ENCODE measurements at places on chromosomes 7 and 10.

- H3K4me3 ChIP-seq, result no peak overlapping the region
- H3K4me1 ChIP-seq, result no peaks in the 10 kb centered on the region
- no peak overlapping the region for H3K27ac ChIP-seq
- no peak for DNase-seq
- H3K36me3 ChIP-seq, result no peaks in the 10 kb centered on the region
These were observed 287.6 kb downstream of the TWIST1 start for GRCh38 chr7:18829858-18830285.

DNA sequence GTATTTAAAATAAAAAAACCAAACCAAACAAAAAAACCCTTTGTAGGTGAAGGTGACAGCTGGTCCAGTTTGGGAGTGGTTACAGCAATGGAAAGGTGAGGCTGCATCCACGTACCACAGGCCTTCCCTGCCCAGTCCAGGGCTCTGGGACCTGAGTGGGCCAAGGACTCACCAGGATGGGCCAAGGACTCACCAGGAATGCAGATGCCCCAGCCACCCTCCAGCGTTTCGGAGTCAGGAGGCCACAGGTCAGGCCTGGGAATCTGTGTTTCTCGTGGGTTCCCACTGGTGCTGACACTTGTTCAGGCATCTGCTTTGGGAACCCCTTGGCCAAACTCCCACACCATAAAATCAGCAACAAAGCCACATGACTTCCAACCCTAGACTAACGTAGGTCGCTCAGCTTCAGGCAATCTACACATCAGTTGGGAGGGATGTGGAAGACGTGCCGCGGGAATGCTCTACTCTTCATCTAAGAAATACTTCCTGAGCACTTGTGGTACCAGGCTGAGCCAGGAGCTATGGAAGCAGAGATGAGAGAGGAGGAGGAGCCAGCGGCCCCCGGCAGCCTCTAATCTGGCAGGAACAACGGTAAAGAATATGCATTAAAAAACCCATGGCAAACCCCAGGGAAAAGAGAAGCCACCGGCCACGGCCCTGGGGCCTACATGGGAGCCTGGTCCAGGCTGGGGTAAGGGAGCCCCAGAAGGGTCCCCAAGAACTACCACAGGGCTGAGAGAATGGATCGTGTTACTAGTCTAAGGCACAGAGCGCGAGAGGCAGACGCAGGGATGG lies 473.4 kb downstream of the PTPRN2 start:
- H3K27me3 ChIP-seq, result no peaks in the 10 kb centered on the region
- no peak for DNase-seq
- no peaks in the 10 kb centered on the region for H3K36me3 ChIP-seq
- H3K4me1 ChIP-seq, result no peaks in the 10 kb centered on the region
- no peak overlapping the region for H3K27ac ChIP-seq

GRCh38 chr7:36198854-36199266 lies 45.8 kb downstream of the EEPD1 start:
- H3K4me3 ChIP-seq, result no peak overlapping the region
- H3K27ac ChIP-seq, result no peak overlapping the region

DNA sequence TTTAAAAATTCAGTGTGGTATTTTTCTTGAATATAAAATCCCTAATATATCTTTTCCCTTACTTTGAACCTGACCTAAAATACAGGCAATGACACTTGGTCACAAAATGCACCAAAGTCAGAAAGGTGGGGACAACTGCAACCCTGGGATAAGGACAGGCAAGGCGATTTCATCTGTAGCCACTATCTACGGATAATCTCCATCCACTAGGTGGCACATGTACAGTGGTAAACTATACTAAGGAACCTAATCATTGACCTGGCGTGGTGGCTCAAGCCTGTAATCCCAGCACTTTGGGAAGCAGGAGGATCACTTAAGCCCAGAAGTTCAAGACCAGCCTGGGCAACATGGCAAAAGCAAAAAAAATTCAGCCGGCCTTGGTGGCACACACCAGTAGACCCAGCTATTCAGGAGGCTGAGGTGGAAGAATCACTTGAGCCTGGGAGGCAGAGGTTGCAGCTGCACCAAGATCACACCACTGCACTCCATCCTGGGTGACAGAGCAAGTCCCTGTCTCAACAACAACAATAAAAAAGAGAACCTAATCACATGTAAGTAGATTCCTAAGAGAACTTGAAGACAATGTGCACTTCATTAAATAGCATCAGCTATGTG lies 98.9 kb downstream of the KMT2C start:
- peak overlapping the region; percentile 55 for H3K27ac ChIP-seq
- H3K4me3 ChIP-seq, result peak overlapping the region; percentile 27
- peak; percentile 13 for DNase-seq
- H3K4me1 ChIP-seq, result peaks cover 19% of the 10 kb centered on the region
- no peaks in the 10 kb centered on the region for H3K36me3 ChIP-seq
- no peaks in the 10 kb centered on the region for H3K27me3 ChIP-seq

DNA sequence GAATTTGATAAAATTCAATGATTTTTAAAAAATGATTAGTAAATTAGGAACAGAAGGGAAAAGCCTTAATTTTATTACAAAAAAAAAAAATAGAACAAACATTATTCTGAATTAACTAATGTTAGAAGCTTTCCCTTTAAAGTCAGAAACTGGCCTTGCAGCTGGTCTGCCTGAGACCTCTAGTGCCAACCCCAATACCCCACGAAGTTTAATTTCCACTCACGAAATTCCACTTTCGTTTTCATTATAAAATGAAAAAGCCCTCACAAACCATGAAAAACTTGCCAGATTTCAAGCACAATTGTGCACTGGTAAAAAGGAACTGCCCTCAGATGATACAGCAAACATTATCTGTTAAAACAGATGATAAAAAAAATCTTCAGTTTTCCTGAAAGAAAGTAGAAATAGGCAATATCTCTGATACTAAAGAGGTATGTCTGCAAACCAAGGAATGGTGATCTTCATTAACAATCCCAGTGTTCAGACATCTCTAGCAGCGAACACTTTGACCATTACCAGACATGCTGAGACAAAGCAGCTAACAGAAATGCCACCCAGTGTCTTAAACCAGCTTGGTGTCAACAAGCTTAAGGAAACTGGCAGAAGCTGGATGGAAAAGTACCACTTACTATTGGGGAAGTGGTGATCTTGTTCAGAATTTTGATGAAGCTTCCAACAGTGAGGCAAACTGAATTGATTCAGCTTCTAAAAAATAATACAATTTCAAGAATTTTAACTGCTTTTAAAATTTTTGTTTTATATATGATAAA lies 80.2 kb downstream of the PALS2 start:
- no peak for DNase-seq
- H3K4me1 ChIP-seq, result no peaks in the 10 kb centered on the region
- H3K27me3 ChIP-seq, result no peaks in the 10 kb centered on the region
- no peaks in the 10 kb centered on the region for H3K36me3 ChIP-seq
- H3K4me3 ChIP-seq, result no peak overlapping the region
